HS-5 (cell line): ENCODE measurements at places on chromosomes 5 and 9.

- DNase-seq = no peak
Measured at GRCh38 chr9:129319938-129320481, 141.9 kb upstream of the IER5L start.

DNA sequence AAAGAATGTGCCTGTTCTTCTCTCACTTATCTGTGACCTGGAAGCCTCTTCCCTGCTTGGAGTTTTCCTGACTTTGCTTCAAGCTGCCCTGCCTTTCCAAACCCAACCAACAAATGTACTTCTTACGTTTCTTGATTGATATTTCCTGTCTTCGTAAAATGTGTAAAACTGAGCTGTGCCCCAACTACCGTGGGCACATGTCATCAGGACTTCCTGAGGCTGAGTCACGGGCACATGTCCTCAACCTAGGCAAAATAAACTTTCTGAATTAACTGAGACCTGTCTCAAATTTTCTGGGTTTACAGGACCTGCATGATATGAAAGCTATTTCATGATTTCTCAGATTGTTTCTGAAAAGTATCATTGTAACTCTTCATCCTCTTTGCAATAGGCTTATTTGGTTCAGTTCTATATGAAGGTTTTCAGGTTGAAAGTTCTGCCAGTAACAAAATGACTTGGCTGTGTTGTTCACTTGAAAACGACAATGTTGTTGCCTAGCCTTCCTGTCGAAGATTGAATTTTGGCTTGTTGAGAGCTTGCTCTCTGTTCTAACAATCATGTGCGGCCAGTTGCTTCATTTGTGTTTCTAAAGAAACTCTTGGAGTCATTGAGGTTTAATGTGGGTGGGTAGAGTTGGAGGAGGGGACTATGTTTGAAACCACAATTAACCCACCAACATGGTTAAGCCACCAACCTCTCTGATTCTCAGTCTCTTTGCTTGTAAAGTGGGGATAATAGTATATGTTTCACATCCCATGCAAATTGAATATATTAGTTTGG lies 145.6 kb downstream of the FBXL7 start:
- peak; percentile 46 for DNase-seq

- DNase-seq = no peak
Measured at GRCh38 chr9:112121633-112122032, 53.5 kb downstream of the SUSD1 start.

GRCh38 chr5:17910318-17910717 lies 276.1 kb downstream of the TAF11L14 start:
- DNase-seq = peak; percentile 65

DNA sequence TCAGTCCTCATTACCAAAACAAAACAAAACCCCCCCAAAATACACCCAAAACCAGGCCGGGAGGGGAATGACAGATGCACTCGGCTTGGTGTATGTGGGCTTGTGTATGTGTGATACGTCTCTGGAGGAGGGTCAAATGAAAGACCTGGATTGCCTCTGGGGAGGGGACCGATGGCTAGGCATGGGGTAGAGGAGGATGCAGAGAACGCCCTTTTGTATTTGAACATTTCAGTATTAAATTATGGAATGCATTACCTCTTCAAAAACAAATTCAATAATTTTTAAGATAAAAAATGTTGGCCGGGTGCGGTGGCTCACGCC lies 61.4 kb downstream of the LMX1B start:
- no peak for DNase-seq

- no peak for DNase-seq
Measured at GRCh38 chr5:164341056-164341619, 835.7 kb downstream of the MAT2B start.

DNA sequence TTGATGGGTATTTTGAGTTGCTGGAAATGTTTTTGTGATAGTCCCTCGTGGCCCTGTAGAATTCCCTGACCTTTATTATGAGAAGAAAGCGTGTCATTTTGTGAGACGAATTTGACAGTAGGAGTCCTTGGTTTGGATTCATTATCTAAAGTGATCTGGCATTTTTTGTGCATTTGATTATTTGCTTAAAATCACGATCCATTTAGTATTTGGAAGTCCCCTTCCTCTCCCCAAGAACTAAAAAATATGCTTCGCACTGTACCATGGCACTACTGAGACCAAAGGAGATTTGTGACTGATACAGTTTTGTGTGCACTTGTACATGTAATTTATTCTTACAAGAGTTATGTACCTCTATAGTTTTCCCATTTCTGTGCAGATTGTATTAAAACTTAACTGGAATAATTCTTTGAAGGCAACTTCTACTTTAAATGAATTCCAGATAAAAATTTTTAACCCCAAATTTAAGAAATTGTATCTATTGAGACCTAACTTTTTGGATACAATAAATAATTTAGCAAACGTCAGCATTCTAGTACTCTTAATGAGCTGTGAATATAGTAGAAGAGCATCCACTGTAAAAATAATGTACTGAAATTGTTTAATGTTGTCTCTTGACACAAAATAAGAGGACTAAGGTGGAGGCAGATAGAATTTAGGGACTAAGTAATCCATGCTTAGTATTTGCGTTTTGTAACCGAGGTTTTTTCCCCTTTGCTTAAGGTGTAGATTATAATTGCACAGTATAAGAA lies 2.1 kb downstream of the MAP3K1 start:
- no peak for DNase-seq

GRCh38 chr5:39835371-39835770 lies 410.6 kb upstream of the DAB2 start:
- no peak for DNase-seq

- DNase-seq = no peak
Measured at GRCh38 chr9:95085861-95086563, 231.5 kb downstream of the FANCC start.

GRCh38 chr9:133609311-133610098 lies at the start of gene FAM163B:
Gene FAM163B (minus strand): TSS chr9:133609389. CDS start chr9:133580223, 29,166 bp downstream.
- DNase-seq = no peak

DNA sequence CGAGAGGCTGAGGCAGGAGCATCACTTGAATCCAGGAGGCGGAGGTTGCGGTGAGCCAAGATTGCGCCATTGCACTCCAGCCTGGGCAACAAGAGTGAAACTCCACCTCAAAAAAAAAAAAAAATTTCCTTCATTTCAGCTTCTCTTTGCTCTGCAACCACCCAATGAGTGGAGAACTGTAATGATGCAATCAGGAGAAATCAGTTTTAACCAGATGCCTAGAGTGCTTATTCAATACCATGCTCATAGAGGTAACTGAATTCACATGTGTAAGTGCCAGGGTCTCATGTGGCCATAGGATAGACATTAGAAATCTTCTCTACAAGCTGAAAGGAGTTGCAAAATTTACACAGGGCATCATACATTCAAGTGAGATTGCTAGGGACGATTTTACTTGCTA lies 70.6 kb downstream of the HMHB1 start:
- no peak for DNase-seq

- DNase-seq = peak; percentile 48
Measured at GRCh38 chr5:67581203-67581602, 384.6 kb upstream of the CD180 start.

DNA sequence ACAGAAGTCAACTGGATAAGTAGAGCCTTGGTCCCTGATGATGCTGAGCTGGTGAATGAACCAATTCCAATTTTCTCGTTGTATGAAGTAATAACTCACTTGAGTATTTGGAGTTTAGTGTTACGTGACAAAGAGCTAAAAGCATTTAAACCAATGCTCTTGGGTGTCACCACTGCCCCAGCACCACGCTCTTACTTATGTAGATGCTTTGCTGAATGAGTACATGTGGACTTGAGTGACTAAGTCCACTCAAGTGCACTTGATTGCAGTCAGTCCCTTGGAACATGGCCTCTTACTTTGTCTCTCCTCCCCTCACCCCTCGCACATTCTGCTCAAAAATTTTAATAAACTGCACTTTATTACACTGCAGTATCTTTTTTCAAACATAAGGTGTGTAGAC lies 184.0 kb downstream of the MAN2A1 start:
- no peak for DNase-seq

DNA sequence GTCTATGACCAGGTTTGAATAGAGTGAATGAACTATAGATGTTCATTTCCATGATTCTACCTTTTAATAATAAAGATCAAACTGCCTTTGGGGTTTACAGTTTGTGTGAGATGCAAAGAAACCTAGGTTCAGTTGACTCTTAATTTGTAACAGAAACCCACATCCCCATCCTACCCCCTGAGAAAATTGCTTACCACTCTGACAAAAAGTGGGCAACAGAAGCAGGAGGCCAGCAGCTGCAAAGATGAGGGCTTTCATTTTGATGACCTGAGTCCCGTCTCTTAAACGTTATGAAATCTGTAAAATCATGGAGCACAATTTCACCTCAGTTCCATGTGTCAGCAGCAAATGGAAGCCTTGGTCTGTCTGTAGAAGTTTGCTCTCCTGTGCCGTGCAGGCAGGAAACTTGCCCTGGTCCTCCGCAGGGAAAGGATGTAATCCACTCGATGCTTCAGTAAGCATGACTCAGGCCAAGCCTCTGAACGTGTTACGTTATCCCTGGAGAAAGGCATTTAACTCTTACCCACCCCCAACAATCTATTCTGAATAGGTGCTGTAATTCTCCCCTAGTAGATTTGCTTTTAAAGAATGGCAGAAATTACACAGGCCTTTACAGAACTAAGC lies at the start of gene F2RL2:
Gene F2RL2 (minus strand): TSS at position 431 of the 624 bp plus-strand sequence. CDS start 173 bp downstream, at position 258.
- DNase-seq = no peak
